ENCODE measurements at places on chromosomes 6 and 20.

DNA sequence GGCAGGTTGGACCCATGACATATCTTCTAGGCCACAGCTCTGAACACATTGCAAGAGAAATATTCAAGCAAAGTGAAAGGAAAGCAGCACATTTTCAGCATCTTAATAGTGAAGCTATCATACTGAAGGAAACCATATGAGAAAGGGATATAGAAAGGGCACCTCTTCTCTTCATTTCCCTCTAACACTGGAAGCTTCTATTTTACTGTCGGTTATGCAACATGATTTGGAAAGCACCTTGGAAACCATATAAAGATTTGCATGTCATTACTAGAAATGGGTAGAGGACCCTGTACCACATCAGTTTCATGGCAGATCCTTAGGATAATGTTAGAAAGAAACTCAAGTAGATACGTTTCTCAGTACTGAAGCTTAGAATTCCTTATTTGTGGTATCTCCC, 70.5 kb upstream of the HMGN3 start:
- DNase-seq, result no peak

GRCh38 chr6:108888745-108889144, 40.5 kb downstream of the ARMC2 start:
- DNase-seq, result no peak

- no peak for DNase-seq
Measured at GRCh38 chr20:33673114-33673409, 1.2 kb downstream of the NECAB3 start.

DNA sequence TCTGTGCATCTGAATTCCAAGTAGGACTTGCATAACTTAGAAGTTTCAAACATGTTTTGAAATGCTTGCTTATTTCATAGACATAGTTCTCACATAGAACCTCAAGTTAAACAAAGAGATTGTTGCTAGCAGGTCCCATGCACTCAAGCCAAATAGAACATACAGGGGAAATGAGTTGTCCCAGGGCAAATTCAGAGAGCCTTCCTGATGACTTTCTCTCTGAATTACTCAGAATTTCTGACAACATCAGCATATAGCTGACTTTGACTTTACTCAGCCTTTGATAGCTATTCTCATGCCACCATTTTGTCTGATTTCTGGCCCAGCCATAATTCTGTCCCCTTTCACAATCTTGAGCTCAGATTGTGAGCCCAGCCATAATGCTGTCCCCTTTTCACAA, 333.2 kb upstream of the PLCB4 start:
- DNase-seq, result no peak

GRCh38 chr6:169534039-169534421, 167.8 kb downstream of the WDR27 start:
- no peak for DNase-seq

DNA sequence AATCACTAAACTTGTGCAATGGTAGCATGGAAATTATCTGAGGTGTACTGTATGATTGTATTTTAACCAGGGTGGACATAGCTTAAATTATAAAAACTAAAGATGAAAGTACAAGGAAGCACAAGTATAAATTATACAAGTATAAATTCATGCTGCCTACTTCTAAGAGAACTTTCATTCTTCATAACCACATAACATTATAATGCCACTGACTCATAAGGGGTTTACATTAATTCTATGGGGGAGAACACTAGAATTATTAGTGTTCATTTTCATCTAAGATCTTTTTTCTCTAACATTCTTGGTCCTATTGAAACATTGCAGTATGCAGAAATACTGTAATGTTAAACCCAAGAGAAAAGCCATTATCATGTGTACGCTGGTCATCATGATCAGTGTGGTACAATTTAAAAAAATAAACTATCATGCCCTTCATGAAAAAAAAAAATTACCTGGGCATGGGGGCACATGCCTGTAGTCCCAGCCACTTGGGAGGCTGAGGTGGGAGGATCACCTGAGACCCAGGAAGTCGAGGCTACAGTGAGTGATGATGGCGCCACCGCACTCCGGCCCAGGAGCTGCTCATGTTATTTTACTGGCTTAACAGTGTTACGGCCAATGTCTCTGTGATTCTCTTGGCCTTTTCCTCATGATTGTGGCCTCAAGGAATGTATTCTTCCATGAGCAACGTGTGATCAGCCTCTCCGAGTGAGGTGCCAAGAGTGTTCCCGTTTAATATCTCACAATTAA, 25.9 kb upstream of the AHCY start:
- no peak for DNase-seq

DNA sequence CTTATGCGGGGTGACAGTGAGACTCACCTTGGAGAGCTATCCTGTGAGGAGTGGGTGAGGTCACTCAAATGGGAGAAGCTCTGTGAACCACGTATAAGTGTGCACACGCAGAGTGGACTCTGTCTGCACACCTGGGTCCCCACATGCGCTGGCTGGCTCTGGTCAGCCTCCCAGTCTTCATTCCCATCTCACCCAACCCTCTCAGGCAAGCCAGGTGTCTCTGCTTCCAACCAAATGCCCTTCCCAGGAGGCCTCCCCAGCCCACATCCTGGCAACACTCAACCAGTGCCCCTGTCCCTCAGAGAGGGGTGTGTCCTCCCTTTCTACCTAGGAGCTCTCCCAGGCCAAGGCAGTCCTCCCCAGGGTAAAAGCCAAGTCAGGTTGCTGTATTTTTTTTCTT, 8.0 kb upstream of the PI16 start:
- DNase-seq, result no peak

GRCh38 chr6:73340048-73340447, 14.0 kb downstream of the DPPA5 start:
- no peak for DNase-seq

DNA sequence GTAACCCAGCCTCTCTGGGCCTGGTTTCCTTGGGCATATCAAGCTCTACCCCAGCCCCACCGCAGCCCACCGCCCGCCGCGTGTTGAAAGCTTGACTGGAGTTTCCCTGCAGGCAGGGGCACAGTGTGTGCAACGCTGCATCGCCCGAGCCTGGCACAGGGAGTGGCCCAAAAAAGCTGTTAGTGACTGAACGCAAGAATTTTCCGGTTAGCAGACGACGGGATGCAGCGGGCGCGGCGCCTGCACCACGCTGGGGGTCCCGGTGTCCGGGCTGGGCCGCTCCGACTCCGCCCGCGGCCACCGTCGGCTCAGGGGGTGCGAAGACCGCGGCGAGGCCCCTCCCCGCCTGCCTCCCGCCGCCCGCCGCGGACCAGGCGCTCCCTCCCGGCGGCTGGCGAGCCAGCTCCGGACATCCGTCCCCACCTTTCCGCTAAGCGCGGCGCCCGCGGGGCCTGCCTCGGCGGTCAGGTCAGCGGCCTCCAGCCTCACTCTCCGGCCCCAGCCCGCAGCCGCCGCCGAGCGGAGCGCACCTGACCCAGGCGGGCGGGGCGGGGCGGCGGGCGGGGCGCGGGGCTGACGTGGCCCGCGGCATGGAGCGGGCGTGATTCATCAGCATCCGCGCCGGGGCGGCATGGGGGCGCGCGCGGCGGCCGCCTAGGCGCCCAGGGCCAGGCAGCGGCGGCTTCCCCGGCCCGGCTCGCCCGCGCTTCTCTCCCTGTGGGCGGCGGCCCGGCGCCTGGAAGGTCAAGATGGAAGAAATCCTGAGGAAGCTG, at the start of gene ARFGEF3:
Gene ARFGEF3 (plus strand): TSS at position 602 of the 773 bp plus-strand sequence. CDS start 148 bp downstream, at position 750.
- peak; percentile 68 for DNase-seq
